ENCODE measurements at places on chromosomes 5 and 9. TPM values are rescaled to one million over a fixed set of nuclear protein-coding genes. Genes with fewer than 3 reads are reported as not detected.

DNA sequence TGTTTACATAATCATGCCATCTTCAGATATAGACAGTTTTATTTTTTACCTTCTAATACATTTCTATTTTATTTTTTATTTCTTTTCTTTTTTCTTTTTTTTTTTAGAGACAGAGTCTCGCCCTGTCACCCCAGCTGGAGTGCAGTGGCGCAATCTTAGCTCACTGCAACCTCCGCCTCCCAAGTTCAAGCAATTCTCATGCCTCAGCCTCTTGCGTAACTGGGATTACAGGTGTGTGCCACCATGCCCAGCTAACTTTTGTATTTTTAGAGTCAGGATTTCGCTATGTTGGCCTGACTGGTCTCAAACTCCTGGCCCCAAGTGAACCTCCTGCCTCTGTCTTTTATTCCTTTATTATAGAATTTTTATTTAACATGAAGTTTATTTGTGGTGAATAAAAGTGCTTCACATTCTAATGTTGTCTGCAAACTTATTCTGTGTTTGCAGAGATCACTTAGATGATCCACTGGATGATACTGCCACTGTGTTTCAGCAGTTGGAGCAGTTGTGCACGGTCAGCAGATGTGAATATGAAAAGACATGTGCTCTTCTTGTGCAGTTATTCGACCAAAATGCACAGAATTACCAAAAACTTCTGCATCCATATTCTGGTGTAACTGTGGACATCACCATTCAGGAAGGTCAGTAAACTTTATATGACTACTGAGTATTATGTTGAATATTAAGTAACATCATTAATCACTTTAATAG is 62.2 kb downstream of the RANBP17 start:
- no peak for DNase-seq

The SLC34A3 gene
- 0.49 TPM for total RNA-seq

The PCDHGB7 gene
- total RNA-seq: 15.5 TPM

DNA sequence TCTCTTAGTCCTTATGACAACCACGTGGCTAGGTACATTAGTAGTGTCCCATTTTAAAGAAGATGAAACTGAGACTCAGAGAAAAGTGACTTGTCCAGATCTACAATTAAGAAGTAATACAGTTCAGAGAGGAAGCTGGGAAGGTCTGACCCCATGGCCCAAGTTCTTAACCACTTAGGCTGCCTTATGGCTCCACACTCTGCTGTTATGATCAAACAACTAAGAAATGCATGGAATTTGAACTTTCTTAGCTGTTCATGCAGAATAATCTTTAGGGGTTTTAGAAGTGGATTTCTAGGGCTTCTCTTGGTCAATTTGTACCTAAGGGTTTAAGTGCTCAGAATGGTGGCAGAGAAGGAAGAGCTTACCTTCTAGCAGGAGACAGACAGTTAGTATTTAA is 128.0 kb upstream of the MSX2 start:
- no peak for DNase-seq

DNA sequence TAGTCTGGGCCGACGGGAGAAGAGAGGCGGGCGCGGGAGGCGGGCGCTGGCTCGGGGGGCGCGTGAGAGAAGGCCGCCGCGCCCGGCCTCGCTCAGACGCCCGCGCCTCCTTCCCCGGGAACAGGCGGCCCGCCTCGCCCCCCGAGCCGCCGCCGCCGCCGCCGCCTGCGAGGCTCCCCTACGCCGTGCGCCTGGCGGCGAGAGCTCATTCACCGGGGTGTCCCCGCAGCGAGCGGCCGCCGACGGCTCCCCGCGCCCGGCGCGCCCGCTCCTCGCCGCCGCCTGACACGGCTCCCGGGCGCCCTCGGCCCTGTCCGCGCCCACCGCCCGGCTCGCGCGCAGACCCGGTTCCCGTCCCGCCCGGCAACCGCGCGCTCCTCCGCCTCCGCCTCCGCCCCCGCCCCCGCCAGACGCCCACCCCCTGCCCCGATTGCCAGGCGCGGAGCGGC is at the start of gene GNAQ:
Gene GNAQ, minus strand, starts transcription at position 368 of the 449 bp plus-strand sequence. CDS start 576 bp downstream, outside the sequence.
- no peak for DNase-seq

DNA sequence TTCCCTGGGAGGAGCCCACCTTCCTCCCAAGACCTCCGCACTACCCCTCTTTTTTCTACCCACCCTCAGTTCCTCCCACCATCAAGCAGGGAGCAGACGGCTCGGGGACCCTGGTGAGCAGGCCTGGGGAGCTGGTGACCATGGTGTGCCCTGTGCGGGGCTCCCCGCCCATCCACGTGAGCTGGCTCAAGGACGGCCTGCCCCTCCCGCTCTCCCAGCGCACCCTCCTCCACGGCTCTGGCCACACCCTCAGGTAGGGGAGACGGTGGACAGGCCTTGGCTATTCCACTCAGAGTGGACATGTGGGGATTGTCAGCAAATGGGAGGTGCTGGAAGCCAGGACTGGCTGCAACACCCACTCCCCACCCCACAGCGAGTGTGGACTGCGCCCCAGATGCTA is 52.9 kb upstream of the ASS1 start:
- DNase-seq: no peak

- DNase-seq: peak; percentile 65
Observed at GRCh38 chr9:2053883-2054845, 39.0 kb downstream of the SMARCA2 start.

The HCN1 gene
- 0.12 TPM for total RNA-seq

DNA sequence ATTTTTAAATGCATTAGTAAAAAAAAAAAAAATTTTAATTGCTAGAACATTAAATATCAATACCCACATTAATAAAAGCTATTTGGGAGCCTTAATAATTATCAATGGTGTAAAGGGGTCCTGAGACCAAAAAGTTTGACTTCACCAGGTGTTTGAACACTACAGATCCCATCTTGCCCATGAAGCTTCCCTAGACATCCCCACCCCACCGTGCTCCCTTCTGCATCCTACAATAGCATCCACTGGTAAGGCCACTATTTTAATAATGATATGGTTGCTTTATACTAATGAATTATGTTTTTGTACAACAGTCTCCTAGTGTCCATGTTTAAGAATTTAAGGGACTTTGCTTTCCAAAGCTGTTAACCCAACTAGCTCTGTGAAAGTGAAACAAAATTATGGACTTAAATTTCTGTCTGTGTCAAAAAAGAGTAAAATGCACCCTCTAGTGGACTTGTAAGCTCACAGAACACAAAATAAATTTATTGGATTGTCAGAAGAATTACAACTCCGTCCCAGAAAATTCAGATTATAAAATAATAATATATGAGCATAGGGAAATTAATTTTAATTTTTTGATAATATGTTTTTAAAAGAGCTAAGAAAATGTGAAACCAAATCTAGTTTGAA is 76.0 kb downstream of the ARL15 start:
- DNase-seq: no peak

GRCh38 chr9:112620388-112620787 is 97.5 kb downstream of the INIP start:
- no peak for DNase-seq

DNA sequence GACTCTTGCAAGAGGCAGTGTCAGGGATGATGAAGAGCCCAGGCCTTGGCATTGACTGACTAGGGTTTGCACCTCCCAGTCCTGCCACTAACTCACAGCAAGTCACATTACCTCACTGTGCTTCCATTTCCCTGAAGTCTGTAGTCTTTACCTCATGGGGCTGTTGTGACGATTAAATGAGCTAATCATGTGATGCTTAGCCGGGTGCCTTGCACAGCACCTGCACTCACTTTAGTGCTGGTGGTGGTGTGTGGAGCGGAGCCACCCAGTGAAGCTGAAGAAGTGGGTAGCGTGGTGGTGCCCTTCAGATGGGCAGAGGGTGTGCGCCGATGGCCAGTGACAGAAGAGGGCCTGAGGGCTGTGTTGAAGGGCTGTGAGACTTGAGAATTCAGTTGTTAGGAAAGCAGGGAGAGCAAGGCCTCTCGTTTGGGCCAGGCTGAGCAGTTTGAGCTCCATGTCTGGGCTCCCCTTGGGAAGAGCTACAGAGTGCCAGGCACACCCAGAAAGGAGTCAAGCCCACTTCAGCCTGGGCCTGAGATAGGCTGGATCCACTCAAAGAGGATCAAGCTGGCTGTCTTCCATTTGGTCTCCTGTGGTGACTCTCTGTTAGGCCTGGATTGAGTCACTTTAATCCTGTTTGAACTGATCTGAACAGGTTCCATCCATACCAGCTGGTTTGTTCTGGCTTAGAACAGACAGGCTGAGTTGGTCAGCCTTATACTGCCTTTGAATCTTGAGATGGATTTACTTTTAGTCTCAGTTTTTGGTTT is 42.5 kb downstream of the RALGPS1 start:
- DNase-seq: no peak

The TNFSF15 gene
- 2.2 TPM for total RNA-seq

DNA sequence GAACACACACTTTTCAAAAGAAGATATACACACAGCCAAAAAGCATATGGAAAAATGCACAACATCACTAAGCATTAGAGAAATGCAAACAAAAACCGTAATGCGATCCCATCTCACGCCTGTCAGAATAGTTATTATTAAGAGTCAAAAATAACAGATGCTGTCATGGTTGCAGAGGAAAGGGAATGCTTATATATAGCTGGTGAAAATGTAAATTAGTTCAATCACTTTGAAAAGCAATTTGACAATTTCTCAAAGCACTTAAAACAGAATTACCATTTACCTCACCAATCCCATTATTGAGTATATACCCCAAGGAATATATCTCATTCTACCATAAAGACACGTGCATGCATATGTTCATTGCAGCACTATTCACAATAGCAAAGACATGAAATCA is 126.8 kb upstream of the MRPS30 start:
- DNase-seq: no peak

- no peak for DNase-seq
Observed at GRCh38 chr9:134408939-134409737, 82.9 kb downstream of the RXRA start.

GRCh38 chr9:105697871-105698270 is 3.5 kb downstream of the TMEM38B start:
- no peak for DNase-seq

DNA sequence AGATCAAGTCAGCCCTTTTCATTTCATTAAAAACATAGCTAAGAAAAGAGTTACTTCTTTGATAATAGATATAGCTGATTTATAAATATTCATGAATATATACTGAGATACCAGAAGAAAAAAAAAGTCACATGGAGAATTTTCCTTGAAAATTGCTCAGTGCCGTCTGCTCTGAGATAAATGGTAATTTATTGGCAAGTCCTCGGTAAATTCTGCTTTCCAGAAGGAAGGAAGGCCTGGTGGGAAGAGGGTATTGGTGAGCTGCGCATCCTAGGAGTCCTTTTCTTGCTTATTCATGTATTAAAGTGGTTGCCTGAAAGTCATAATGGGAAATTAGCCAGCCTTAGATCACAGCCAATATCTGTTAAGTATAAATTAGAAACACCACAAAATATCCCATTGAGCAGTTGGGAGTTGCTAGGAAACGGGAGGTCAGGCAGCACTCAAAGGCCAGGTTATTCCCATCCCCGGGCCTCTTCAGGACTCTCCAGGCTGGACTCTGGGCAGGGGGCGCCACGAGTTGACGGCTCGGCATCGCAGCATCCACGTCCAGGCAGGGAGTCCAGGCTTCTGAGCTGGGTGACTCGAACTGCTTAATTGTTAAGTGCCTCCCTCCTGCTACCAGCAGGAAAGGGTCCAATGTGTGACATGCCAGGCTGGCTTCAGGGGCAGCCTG is 116.7 kb upstream of the RETREG1 start:
- no peak for DNase-seq

The CYLC2 gene
- total RNA-seq: not detected

GRCh38 chr5:137273511-137273910 is 225.6 kb downstream of the SPOCK1 start:
- no peak for DNase-seq

DNA sequence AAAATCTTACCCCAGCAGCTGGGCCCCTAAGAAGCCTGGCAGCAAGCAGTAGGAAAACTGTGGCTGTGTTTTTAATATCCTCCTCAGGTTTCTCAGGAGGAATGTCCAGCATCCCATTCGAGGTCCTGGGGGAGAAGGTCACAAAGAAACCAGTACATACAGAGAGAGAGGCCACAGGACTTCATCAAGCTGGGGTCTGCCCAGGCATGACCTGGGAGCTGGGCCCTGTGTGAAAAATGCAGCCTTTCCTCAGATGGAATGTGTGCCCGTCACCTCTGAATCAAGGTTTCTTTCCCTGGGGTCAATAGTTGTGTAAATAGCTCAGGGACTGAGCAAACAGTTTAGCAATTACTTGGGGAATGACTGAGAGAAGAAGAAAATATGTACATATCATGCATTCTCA is 33.9 kb upstream of the RAD23B start:
- DNase-seq: no peak

GRCh38 chr5:102801371-102801770 is 46.3 kb downstream of the PAM start:
- no peak for DNase-seq

The SLC22A4 gene
- 0.37 TPM for total RNA-seq

DNA sequence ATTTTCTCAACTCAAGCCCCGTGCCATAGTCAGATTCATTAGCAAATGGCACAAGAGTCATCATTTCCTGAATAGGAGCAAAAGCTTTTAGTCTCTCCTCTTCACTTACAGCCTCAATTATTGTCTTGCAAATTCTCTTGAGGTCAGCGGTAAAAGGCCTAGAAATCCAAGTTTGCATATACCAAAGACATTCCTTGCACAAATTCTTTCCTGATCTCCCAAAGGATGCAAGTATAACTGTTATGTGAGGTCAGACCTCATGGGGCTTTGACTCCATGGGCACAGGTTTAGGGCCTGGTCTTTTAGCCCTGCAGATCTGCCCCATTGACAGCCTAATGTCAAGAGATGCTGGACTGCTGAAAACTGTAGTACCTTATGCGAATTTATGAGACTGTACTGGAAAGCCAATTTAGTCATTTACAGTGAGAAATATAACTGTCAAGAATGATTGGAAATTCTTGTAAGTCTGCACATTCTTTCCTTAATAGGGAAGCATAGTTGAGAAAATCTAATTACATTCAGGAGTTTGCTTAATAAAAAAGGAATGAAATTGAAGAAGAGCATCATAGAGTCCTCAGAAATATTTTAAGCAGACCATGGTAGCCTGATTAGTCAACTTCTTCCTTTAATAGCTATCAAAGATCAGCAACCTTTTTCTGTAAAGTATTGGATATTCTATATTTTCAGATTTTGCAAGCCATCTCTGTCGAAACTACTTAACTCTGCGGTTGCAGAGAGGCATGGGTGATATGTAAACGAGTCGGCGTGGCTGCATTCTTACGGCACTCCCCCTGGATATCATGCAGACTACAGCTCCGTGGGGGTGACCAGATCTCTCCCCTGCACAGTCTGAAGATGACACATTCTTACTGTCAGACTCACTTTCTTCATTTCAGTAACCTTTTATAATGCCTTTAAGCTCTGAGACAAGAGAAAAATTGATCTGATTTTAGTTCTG is 45.2 kb downstream of the GCNT4 start:
- no peak for DNase-seq

GRCh38 chr5:154791535-154791934 is 36.4 kb downstream of the LARP1 start:
- no peak for DNase-seq

GRCh38 chr9:68844157-68844556 is 139.1 kb downstream of the PIP5K1B start:
- DNase-seq: no peak

The IL4 gene
- not detected for total RNA-seq

The CRAT gene
- 83.8 TPM for total RNA-seq

The BTNL8 gene
- total RNA-seq: 47.3 TPM
